ENCODE measurements at places on chromosomes 16 and 17.

DNA sequence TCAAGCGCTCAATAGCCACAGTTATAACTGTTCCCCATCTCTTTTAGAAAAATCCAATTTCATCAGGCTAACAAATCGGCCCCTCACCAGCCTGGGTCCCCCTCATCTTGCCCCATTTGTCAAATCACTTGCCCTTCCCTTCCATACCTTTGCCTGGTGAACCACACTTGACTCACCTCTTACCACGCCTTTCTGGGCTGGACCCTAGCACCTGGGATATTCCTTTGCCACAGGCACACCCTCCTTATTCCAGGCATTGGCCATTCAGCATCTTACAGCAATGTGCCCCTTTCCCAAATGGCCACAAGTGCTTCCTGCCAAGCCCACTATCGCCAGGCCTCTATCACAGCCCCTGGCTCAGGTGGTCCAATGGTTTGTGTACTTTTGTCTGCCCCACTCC is 14.9 kb downstream of the CMTM4 start:
- no peak for DNase-seq

GRCh38 chr17:19327031-19327783 is 35.3 kb downstream of the B9D1 start:
- DNase-seq = no peak

DNA sequence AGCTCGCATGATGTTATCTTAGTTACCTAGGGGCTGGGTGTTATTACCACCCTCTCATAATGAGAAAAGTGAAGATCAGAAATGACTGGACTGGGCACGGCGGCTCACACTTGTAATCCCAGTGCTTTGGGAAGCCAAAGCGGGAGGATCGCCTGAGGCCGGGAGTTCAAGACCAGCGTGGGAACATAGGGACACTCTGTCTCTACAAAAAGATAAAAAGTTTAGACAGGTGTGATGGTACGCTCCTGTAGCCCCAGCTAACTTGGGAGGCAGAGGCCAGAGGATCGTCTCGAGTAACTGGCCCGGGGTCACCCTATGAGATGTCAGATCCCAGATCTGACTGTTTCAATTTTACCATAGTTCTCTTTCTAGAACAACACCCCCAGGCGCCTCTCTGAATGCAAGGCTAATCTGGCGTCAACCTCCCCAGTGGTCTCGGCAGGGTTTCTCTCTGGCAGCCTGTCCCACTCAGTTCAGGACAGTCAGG is 1.9 kb upstream of the CCDC102A start:
- DNase-seq = no peak

- DNase-seq = no peak
These were observed 7.7 kb upstream of the GINS3 start for GRCh38 chr16:58384437-58385055.

- no peak for DNase-seq
These were observed 8.0 kb upstream of the SLC35B1 start for GRCh38 chr17:49715717-49716279.

Measured in activated CD4-positive, CD25-positive, alpha-beta regulatory T cell treated with anti-CD3 and anti-CD28 coated beads, Interleukin-2, amount 50 U/mL, for 72 hours (primary cell).